ENCODE measurements at places on chromosomes 3 and 15.

- no peak for DNase-seq
These were observed 118.6 kb downstream of the ANO10 start for GRCh38 chr3:43503067-43503728.

- peak; percentile 91 for DNase-seq
These were observed 79.7 kb downstream of the FBN1 start for GRCh38 chr15:48565560-48566482.

DNA sequence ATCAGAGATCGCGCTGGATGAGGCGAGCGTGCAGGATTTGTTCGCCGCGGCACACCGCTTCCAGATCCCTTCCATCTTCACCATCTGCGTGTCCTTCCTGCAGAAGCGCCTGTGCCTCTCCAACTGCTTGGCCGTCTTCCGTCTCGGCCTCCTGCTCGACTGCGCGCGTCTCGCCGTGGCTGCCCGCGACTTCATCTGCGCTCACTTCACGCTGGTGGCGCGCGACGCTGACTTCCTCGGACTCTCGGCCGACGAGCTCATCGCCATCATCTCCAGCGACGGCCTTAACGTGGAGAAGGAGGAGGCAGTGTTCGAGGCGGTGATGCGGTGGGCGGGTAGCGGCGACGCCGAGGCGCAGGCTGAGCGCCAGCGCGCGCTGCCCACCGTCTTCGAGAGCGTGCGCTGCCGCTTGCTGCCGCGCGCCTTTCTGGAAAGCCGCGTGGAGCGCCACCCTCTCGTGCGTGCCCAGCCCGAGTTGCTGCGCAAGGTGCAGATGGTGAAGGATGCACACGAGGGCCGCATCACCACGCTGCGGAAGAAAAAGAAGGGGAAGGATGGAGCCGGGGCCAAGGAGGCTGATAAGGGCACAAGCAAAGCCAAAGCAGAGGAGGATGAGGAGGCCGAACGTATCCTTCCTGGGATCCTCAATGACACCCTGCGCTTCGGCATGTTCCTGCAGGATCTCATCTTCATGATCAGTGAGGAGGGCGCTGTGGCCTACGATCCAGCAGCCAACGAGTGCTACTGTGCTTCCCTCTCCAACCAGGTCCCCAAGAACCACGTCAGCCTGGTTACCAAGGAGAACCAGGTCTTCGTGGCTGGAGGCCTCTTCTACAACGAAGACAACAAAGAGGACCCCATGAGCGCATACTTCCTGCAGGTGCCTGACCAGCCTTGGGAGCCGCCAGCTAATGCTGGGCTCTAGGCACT lies 819 bp downstream of the KLHL40 start:
- DNase-seq: no peak

GRCh38 chr3:159911664-159912037 lies 77.0 kb upstream of the IL12A start:
- no peak for DNase-seq

GRCh38 chr3:2937592-2937991 lies 172.6 kb downstream of the IL5RA start:
- no peak for DNase-seq

- DNase-seq: no peak
These were observed 135.9 kb upstream of the AGBL1 start for GRCh38 chr15:85943791-85944190.

All from fibroblast of skin of left biceps (primary cell).